H1 (cell line): ENCODE measurements at places on chromosomes 5 and 9.

DNA sequence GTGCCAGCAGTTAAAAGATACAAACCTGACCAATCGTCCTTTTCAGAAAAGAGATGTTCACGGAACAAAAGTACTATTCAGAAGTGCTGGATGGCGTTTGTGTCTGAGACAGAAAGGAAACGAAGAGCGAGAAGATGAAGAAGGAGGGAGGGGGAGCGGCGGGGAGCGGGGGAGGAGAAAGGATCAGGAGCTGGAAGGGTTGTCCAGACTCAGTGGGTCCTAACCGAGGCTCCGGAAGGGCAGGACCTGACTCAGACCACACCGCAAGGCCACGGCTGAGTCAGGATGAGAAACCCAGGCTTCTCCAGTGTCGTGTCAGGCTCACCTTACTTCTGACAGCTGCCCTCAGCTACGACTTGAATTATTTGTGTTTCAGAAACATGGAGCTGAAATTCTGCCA lies 46.2 kb downstream of the PAX5 start:
- no peak for DNase-seq

GRCh38 chr9:15524845-15525455 lies 14.2 kb upstream of the PSIP1 start:
- no peak for DNase-seq

- no peak for DNase-seq
These were observed 18.7 kb downstream of the ANKS6 start for GRCh38 chr9:98777618-98778017.

GRCh38 chr9:75488719-75489110 lies 400.4 kb downstream of the OSTF1 start:
- no peak for DNase-seq

GRCh38 chr9:101579711-101580545 lies 14.8 kb downstream of the PPP3R2 start:
- no peak for DNase-seq

DNA sequence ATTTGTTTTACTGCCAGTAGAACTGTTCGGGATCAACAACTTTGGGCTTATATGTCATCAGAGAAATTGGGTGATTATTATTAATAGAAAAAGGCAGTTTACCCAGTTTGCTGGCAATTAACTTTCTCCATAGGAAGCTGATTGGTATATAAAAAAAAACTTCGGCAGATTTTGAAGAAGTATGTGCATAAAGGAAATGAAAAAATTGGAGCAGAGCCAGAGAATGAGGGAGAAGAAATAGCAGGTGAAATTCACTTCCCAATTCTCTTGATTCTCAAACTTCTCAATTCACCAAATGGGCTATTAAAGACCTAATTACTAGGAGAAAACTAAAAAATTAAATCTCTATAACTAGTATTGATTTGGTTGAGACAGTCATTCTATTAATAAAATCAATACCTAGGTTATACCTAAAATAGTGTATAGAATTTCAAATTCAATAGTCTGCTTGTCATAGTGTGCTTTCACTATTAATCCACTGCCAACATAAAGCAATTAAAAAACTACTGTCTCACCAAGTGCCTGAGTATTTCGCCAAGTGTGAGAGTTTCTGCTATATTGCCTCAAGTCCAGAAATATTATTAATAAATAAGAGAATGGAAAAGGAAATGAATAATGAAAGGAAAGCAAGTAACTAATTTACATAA lies 47.5 kb downstream of the STX17 start:
- no peak for DNase-seq

DNA sequence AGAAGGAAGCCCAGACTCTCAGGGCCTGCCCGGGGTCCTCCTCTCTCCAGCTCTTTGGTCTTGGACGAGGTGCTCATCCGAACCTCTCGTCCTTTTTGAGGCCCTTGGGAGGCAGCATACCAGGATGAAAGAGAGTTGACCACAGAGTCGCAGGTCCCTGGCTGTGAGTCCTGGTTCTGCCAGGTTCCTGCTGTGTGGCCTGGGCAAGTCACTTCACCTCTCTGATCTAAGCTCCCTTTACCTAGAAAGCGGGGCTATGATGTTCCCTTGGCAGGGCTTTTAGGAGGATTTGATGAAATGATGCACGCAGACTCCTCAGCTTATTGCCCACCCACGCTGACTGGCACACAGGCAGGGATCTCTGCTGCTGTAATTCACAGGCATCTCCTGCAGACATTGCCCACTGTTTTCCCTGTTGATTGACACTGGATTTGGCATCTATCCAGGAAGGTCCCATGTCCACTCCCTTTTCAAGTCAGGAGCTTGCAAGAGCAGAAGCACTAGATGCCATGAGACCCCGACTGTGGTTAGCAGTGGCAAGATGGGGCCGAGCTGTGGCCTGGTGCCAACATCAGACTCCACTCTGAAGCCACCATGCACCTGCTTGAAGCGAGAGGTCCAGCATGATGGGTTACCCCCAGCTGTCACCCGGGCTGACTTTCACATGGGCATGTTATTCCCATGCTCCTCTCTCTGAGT lies 71.5 kb downstream of the MACROH2A1 start:
- no peak for DNase-seq

GRCh38 chr9:86082870-86083269 lies 16.5 kb downstream of the GOLM1 start:
- DNase-seq, result no peak

- DNase-seq, result no peak
These were observed 26.5 kb downstream of the OXCT1 start for GRCh38 chr5:41843456-41844370.

DNA sequence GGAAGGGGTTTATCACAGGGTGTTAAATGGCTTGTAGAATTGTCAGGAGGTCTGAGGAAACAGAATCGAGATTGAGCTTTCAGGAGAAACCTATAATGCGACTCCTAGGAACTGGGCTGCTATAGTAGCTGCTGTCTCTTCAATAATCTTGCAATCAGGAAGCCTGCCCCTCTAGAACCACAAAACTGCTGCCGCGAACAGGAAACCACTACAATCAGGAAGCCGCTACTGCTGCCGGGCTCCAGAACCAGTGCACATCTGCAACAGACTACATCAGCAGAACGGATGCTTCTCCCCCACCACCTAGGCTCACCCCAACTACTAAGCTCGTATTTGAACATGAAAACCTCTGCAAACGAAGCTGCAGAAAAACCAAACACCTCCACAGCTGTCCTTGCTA lies 31.6 kb downstream of the TNFSF8 start:
- no peak for DNase-seq

DNA sequence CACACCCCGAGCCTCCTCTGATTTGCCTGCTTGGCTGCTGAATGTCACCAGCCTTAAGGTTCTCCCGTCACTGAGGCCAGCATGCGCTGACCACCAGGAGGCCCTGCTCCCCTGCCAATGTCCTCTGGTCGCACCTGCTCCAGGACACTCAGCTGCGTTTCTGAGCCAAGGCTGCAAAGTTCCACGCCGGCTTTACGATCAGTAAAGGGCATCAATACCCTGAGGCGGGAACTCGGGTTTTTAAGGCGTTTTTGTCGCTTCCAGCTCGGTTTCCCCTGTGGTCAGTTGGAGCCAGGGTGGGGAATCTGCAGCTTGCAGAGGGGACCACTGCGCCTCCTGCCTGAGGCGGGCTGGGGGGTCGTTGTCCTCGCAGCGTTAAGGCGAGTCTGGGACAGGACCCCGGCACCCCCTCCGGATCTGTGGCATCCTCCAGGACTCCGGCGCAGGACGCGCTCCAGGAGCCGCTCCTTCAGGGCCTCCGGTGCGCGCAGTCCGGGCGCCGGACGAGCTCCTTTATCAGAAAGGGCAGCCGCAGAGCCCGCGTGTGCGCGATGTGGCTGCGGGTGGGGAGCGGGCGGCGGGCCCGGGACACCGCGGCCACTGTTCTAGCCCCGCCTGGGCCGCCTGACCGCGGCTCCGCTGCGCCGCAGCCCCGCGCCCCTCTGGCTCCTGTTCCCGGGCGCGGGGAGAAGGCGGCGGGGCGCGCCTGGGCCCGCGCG lies 24.1 kb upstream of the FLT4 start:
- DNase-seq, result no peak
